ENCODE measurements at places on chromosomes 2 and 18.

GRCh38 chr2:233082931-233083755 lies 23.0 kb downstream of the INPP5D start:
- DNase-seq = no peak

- no peak for DNase-seq
These were observed 93.1 kb downstream of the TNFRSF11A start for GRCh38 chr18:62418258-62418657.

GRCh38 chr2:102059151-102059550 lies 67.4 kb downstream of the IL1R2 start:
- DNase-seq = no peak

DNA sequence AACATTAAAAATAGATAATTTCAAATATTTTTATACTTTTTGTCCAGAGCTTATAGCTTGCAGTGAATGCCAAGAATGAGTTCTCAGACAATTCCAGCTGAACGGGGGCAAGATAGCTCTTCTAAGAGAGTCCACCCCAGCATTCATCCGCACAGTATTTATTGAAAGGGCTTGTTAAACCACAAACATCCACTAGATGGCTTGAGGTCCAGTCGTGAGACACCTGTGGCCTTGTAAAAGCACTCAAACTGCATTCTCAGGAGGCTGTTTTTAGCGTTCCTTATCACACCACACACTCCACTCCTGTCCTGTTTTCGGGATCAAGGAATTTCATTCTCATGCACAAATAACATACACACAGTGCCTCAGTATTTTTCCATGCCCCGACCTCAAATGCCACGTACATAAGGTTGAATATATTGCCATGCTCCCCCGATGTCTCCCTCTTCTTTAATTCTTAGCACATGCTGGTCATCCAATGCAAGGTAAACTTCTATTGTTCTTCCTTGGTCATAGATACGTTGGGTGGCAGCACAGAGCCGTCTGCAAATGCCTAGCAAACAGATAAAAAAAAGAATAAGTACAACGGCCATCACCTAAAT lies 47.4 kb downstream of the DNAJC10 start:
- DNase-seq = peak; percentile 6

GRCh38 chr2:222057347-222058073 lies 241.3 kb downstream of the PAX3 start:
- no peak for DNase-seq

- no peak for DNase-seq
These were observed 132.5 kb upstream of the LHCGR start for GRCh38 chr2:48888066-48888465.

GRCh38 chr2:230137902-230138539 lies 69.3 kb upstream of the SLC16A14 start:
- no peak for DNase-seq

DNA sequence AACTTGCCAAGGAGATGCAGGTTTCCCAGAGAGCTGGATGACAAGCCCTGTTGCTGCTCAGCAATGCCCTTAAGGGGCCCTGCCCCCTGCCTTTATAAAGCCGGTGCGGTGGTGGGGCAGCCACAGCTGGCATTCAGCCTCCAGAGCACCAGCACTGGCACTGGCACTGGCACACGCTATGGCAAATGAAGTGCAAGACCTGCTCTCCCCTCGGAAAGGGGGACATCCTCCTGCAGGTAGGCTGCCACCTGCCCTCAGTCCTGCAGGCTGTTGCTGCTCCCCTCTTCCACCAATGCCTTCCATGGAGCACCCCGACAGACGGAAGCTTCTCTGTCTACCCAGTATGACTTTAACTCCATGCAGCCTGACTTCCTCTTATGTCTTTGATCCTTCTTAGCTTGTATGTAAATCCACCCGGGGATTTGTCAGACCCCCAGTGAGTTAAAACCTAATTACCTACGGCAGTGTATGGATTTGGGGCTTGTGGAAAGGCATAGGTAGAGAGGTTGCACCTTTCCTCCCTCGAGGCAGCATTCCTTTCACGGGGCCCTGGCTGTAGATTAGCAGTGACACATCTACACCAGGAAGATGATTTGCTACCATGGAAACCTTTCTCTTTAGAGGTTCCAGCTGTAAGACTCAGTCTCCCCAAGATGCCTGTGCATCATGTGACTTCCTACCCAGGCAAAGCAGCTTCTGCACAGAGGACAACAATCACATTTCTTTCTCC lies at the start of gene DAPL1:
Gene DAPL1, plus strand, starts transcription at position 123 of the 730 bp plus-strand sequence. Its CDS starts 56 bp downstream, at position 179.
- peak; percentile 77 for DNase-seq

- no peak for DNase-seq
These were observed 9.6 kb downstream of the MARCHF4 start for GRCh38 chr2:216362730-216363129.

DNA sequence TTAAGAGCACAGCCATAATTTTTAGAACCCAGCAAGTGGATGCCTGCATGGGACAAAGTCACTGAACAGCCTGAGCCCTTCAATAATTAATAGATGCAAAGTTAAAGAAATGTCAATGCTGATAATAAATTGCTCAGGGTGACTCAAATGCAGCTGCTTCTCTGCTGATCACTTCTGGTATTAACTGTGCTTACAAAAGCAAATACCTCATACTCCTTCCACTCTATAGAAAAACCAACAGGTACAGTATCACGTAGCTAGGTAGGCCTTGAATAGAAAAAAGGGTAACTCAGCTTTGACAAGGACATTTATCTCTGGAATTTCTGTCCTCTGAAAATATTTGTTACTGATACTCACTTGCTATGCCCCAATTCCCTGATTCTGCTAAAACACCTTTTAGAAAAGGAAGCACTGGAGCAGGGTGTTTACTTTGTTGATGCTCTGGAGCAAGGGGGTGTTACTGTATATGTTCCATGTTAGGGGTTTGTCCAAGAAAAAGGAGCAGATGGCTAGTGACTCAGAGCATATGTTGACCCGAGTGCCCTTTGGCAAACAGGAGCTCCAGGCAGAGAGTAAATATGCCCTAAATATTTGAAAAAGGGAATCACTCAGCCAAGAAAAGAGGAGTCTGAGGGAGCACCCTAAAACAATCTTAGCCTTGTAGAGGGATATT lies 59.1 kb upstream of the RTN4 start:
- no peak for DNase-seq

GRCh38 chr2:12451726-12452125 lies 265.0 kb upstream of the TRIB2 start:
- no peak for DNase-seq

DNA sequence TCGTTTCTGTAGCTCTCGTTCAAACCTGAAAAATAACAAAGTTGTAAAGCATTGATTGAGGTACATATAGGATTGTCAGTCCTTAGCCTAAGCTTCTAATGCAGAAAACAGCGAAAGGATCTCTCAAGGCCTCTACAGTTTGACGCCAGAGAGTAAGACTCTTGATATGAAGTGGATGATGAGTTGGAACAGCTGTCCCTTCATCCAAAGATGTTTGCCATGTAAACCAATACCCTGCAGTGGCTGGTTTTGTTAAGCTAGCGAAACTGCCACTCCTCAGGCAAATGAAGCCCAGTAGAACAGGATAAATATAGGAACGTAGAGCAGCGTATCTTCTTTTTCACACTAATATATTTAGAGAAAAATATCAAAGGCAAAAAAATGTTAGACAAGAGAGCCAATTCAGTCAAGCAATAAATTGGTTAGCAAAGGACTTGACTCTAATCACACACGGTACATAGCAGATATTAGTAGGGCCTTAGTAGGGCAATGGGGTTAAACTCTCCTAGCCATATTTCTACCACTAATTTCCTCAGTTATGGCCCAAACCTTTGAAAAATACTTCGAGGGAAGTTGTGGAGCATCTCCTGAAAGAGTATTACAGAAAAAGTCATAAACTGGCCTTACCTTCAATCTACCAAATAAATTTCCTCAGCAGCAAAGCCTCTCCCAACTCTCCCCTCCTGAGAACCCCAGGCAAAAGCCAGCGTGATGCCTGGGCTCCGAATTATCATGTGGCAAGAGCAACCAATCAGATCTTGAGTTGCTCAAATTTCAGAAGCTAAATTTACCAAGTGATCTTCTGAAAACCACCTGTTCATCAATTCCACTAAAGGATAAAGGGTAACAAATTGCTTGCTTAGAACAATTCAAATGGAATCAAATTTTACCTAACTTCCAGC lies at the start of gene NEB:
Gene NEB, minus strand, starts transcription at position 706 of the 902 bp plus-strand sequence. CDS start 1,320 bp downstream, outside the sequence.
- DNase-seq = no peak

GRCh38 chr18:78818961-78819360 lies 160.7 kb upstream of the SALL3 start:
- DNase-seq = no peak
